LNCaP clone FGC (cell line): ENCODE measurements at places on chromosomes 4 and X.

DNA sequence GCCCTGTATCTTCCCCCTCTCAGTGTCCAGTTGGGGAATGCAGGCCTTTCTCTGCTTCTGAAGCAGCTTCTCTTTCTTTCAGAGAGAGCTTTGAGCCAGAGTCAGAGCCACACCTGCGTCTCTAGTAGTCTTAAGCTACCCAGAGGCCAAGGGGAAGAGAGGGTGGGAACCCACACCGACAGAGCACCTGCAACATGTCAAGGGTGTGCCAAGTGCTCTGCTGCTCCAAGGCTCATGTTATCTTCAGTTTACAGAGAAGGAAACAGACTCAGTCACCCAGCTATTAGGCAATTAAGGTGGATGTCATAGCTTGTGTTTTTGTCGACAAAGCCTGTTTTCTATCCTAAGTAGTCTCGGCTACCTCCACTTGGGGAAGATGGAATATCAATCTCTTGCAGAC, 22.7 kb upstream of the RNF212 start:
- no peak for DNase-seq

- DNase-seq: no peak
These were observed 20.4 kb upstream of the SH3KBP1 start for GRCh38 chrX:19907794-19908193.

DNA sequence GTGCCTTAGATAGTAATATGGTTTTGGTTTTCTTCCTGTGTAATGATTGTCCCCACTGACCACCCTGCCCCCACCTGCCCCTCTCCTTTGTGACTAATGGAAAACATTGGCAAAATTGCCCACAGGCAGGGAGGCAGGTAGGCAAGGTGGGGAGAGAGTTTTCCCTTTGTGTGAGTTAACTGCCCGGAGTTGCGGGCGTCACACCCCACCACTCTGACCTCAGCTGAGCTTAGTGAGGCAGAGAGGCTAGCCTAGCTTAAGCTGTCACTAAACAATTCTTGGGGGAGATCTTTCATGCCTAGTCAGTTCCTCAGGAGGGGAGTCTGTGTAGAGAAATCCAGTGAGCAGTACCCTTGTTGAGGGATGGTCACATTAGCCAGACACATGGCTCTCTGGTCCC, 245.3 kb downstream of the BCOR start:
- no peak for DNase-seq

- DNase-seq: peak; percentile 11
These were observed 79.1 kb upstream of the TFDP3 start for GRCh38 chrX:133297284-133297683.

GRCh38 chr4:54092405-54093323, 7.3 kb upstream of the GSX2 start:
- no peak for DNase-seq

- DNase-seq: no peak
These were observed 954.3 kb downstream of the PCDH7 start for GRCh38 chr4:31674313-31674947.

- DNase-seq: peak; percentile 66
These were observed 44.3 kb upstream of the DCLK2 start for GRCh38 chr4:150033901-150034300.

DNA sequence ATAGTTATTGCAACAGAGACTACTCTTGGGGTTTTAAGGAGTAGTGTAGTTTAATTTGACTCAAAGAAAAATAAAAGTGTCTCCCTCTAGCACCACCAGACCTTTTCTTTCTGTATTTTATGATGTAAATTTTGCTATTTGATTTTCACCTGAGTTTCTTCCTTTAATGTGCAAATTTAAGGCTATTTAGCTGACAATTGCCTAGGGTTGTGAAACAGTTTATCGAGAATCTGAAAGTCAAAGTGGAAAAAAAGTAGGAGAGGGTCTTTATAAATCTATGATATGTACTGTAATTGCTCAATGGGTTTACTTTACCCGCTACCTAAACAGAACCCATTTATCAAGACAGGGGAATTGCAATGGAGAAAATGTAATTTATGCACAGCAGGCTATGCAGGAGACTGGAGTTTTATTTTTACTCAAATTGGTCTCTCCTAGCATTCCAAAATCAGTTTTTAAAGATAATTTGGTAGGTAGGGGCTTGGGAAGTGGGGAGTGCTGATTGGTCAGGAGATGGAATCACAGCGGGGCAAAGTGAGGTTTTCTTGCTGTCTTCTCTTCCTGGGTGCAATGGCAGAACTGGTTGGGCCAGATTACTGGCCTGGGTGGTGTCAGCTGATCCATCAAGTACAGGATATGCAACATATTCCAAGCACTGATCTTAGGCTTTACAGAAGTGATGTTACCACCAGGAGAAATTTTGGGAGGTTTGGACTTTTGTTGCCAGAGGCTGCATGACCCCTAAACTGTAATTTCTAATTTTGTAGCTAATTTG, 228.6 kb upstream of the TACR3 start:
- DNase-seq: peak; percentile 8

- DNase-seq: no peak
These were observed 57.8 kb upstream of the SLC39A8 start for GRCh38 chr4:102403116-102403515.

- no peak for DNase-seq
These were observed 157.1 kb downstream of the VEGFC start for GRCh38 chr4:176635372-176636261.

GRCh38 chrX:150848914-150849365, 49.5 kb downstream of the CD99L2 start:
- DNase-seq: peak; percentile 79

DNA sequence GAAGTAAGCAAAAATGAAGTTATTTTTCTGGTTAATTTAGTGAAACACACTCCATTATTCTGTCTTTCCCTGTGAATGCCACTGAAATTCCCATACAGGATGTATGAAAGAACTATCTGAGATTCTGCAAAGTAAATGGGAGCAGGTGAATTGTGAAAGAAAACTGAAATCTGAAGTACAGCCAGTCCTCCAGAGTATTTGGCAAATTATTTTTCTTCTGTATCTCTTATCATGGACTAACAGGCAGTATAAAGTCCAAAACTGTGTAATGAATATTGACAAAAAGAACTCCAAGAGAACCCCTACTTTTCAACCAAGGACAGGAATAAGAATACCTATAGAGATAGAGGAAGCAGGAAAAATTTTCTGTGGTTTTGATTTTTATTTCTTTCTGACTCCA, 40.8 kb upstream of the AR start:
- no peak for DNase-seq

DNA sequence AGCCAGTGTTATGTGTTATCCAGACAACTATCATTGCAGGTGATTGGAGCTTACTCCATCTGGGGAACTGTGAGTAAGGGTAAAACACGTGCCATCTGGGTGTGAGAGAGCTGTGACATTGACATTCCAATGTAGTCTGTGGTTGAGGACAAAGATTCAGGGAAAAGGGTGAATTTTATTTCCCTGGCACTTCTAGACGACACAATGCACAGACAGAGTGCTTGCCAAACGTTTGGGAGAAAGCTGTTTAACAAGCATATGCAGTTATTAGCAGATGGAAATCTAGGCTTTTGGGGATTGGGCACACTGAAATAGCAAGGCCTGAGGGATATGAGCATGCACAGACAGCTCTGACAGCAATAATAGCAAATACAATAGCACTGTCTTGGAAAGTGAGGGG, 21.3 kb upstream of the CTSO start:
- DNase-seq: no peak

DNA sequence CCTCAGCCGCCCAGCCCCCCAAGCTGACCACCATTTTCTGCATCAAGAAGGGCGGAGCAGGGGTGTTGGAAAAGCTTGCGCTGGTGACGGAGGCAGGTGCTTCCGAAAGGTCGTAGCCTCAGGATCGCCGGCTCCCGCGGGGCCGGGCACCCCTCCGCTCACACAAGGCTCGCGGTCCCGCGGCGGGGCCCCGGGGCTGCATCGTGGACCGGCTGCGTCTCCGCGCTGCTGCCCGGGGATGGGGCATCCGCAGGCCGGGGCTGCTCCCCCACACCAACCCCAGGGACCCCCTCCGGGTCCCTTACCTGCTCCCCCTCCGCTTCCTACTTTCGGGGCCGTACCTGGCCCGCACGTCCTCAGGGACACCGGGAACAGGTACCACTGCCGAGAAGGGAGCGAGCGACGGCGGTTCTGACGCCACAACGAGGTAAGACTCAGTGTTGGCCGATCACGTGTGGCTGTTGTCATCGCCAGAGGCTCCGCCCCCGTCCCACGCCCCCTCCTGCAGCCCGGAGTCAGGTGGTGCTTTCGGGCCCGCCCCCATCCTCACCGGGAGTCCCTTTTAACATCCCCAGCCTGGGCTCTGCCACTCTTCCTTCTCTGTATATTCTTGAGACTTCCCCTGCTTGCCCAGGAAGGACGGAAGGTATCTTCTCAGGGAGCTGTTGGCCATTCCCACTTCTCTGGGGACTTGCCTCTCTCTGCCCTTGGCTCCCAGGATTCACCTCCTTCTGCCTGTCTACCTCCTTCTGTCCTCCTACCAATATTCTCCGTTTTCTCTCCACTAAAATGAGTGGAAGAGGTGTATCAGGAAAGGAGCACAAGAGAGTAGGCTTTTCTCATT, at the start of gene BEX2:
Gene BEX2 (minus strand): TSS at position 436 of the 844 bp plus-strand sequence. CDS start 1,014 bp downstream, outside the sequence.
- DNase-seq: peak; percentile 44

GRCh38 chr4:149923736-149924135, 108.1 kb upstream of the IQCM start:
- DNase-seq: no peak

DNA sequence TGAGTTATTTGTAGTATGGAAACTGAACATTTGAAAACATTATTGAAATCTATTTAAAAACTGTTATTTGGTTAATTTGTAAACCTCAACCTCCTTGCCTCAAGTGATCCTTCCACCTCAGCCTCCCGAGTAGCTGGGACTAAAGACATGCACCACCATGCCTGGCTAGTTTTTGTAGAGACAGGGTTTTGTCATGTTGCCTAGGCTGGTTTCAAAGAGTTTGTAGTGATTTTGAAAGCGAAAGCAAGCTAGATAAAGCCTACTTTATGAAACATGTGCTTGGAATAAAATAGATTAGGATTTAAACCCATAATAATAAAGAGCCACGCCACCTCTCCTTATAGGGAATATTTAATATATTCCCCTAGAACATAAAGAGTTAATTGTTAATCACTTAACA, 23.5 kb downstream of the ARSJ start:
- no peak for DNase-seq

DNA sequence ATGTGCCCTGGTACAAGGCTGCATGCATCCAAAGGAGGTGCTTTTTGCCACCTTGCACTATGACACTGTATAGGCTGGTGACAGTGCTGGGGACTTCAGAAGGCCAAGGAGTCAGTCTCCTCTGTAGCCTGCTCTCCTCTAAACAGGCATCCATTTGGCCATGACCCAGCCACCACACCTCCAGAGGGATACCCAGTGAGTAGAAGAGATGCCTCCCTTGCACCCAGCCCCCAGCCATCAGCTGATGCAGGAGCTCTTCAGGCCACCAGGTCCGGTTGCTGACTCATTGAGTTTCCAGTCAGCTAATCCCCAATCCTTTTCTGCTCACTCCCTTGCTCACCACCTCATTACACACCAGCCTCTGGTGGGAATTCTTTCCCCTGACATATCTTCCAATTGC, 99.8 kb downstream of the PJA1 start:
- DNase-seq: no peak

DNA sequence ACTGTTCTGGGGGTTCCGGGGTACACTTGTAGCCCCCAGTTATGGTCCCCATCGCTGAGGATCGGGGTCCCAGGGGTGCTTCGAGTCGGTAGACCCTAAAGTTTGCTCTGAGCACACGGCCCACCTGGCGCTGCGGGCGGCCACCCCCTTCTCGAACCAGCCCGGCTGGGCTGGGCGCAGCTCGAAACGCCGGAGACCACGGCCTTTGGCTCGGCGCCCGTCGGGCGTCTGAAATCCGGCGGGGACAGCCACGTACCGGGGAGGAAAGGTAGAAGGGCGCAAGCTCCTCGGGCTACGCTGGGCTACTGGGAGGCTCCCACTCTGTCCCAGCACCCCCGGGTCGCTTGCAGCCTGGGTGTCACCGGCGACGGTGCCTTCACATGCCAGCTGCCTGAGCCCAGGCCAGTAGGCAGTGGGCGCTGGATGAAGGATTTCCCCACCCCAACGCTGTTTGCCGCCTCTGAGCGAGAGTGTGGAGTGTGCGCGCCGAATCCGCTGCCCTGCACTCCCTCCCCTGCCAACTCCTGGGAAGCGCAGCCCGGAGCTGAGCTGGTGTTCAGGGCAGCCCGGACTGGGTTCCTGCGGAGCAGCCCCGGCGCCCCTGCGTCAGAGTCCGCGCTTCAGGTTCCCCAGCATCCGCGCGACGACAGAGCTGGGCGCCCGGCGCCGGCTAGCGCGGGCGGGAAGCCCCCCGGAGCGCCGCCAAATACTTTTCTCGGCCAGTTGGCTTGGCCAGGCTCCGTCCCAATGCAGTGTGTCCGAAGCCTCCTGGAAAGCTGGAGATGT, 637 bp downstream of the MAMLD1 start:
- DNase-seq: no peak

DNA sequence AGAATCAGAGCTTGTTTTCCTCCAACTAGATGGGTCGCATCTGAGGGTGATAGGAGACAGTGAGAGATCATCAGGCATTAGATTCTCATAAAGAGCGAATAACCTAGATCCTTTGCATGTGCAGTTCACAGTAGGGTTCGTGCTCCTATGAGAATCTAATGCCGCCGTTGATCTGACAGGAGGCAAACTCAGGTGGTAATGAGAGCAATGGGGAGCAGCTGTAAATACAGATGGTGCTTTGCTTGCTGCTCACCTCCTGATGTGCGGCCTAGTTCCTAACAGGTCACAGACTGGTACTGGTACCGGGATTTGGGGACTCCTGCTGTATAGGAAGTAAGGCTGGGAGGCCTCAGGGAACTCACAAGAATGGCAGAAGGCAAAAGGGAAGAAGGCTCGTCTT, 276.5 kb downstream of the FAT4 start:
- no peak for DNase-seq

- no peak for DNase-seq
These were observed 286.5 kb downstream of the GLUD2 start for GRCh38 chrX:121333942-121334341.

DNA sequence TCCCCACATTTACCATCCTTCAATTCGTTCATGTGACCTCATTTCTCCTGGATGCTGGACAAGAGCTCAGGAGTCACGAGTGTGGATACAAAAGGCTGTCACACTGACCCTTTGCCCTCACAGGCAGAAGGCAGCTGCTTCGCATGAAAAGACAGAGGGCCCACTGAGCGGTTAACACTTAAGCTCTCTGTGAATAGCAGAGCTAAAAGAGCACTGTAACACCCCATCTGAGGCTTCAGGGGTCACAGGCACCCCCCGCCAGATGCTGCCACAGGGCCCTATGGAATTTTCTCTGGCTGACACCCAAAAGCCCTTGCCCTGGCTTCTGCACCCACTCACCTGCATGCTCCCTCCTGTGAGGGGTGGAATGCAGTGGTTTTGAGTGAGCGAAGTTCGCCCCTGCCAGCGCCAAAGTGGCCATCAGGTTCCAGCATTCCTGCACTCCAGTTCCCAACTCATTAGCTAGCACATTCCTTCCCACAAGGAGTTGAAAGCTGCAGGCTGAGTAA, 360.9 kb downstream of the PPP3CA start:
- no peak for DNase-seq

DNA sequence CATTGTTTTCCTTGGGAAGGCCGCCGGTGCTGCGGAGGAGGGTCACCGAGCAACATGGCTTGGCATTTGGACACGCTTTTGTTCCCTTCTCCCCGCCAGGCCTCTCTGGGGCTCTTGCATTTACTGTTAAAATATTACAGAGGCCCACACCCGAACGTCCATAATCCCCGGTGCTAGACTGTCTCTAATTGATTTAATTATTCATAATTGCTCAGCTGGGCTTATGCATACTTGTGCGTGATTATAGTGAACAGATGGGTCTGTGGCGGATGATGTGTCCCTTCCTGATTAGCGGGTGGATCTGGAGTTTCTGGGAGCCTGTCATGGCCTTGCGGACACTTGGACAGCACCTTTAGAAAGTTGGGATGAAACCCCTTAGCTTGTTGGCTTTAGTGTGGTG, 100.2 kb upstream of the MSX1 start:
- DNase-seq: no peak

- no peak for DNase-seq
These were observed 133.1 kb downstream of the HMX1 start for GRCh38 chr4:8738471-8738931.
